Left hindlimb (tissue), 1 donor: ENCODE measurements at places on chromosomes 13 and 19.

- no peak for DNase-seq
Measured at GRCh38 chr19:19276386-19276785, 3.3 kb upstream of the TM6SF2 start.

- DNase-seq = no peak
Measured at GRCh38 chr13:85108356-85108755, 690.9 kb downstream of the SLITRK6 start.

- DNase-seq = no peak
Measured at GRCh38 chr13:65472336-65472735, 1757.8 kb downstream of the PCDH9 start.

- no peak for DNase-seq
Measured at GRCh38 chr19:13262450-13262849, 112.2 kb downstream of the IER2 start.

GRCh38 chr13:98143157-98143553, 261 bp downstream of the FARP1 start:
- DNase-seq = no peak

- no peak for DNase-seq
Measured at GRCh38 chr19:55697698-55698097, 22.7 kb downstream of the EPN1 start.

DNA sequence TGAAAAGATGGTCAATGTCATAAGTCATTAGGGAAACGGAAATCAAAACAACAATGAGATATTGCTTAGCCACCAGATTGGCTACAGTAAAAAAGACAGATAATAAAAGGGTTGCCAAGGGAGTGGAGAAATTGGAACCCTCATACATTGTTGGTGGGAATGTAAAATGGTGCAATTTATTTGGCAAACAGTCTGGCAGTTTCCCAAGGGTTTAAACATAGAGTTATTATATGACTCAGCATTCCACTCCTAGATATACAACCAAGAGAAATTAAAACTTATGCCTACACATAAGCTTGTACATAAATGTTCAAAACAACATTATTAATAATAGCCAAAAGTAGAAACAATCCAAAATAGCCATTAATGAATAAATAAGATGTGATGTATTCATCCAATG, 9.9 kb upstream of the ZNF227 start:
- no peak for DNase-seq

DNA sequence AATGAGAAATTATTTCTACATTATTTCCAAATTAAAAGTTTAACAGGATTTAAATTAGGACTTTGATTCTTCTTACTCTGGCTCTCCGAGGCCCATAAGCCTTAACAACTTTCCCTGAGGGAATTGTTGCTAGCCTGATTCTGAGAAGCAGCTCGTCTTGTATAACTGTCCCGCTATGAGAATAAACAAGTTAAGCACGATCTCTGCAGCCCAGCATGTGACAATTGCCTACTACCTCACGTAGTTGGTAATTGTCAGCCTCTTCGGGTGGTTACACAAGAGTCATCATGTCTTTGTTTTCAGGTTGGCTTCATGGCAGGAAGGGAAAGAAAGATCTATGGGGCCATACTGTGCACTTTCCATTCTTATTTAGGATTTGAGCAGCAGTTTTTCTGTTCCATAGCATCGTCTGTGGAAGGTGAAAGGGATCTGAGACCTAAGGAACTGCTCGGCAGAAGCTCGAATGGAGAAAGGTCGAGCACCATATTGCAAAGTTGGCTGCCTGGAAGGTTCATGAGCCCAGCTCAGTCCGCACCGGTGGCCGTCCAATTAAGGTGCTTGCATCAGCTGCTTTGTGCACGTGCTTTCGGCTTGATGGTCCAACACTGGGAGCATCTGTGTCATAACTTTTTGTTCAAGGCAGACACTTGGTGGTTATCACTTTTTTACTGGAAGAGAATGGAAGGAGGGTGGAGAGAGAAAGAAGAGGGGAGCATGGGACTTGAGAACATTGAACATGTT, 1.8 kb upstream of the STARD13 start:
- DNase-seq = no peak

GRCh38 chr13:41206467-41206866, 12.1 kb upstream of the KBTBD7 start:
- DNase-seq = no peak

DNA sequence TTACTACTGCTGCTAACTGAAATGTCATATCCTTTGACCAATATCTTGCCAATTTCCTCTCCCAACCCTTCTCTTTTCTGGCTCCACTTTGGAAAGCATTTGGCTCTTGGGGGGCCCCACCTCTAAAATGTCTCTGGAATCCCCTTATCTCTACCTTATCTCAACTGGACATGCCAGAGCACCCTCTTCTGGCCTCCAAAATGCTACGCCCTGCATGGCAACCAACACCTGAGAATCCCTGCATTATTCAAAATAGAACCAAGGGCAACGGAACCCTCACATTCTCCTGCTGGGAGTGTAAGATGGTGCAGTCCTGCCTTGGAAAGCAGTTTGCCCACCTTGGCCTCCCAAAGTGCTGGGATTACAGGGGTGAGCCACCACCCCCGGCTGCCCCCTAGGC, 35.3 kb downstream of the CERS4 start:
- no peak for DNase-seq

DNA sequence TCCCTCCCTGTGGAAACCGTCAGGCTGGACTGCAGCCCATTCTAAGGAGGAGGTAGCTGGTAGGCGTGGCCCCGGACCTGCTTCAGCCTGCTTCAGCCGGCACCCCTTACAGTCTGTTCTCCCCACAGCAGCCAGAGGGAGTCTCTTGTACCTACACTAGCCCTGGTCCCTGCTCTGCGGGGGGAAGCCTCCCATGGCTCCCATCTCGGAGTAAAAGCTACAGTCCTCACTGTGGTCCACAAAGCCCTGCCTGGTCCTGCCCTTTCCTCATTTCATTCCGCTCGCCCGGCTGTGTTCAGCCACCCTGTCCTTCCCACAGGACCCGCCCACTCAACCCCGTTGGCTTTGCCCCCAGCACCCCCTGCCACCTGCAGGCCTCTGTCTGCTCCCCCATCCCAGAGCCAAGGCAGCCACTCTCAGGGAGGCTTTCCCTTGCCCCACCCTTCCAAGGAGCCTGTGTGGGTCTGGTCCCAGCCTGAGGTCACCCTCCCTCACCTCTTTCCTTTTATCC, 1.3 kb downstream of the PGLYRP1 start:
- no peak for DNase-seq

- DNase-seq = no peak
Measured at GRCh38 chr13:101127741-101128353, 288.5 kb downstream of the NALCN start.

DNA sequence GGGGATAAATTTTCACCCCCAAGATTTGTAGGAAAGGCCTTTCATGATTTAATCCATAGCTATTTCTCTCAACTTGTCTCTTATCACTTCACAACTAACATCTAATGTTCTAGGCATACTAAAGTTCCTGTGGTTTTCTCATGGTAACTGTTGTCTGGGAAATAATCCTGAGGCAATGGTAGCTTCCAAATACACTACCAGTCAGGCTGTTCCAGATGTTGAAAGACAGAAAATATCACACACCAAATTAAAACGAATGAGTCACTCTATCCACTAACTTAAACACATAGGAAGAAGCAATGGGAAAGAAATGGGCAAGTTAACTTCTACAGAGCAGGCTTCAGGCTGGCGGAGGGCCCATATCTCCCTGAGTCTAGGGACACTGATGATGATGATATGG, 77.7 kb upstream of the MYO16 start:
- DNase-seq = no peak

DNA sequence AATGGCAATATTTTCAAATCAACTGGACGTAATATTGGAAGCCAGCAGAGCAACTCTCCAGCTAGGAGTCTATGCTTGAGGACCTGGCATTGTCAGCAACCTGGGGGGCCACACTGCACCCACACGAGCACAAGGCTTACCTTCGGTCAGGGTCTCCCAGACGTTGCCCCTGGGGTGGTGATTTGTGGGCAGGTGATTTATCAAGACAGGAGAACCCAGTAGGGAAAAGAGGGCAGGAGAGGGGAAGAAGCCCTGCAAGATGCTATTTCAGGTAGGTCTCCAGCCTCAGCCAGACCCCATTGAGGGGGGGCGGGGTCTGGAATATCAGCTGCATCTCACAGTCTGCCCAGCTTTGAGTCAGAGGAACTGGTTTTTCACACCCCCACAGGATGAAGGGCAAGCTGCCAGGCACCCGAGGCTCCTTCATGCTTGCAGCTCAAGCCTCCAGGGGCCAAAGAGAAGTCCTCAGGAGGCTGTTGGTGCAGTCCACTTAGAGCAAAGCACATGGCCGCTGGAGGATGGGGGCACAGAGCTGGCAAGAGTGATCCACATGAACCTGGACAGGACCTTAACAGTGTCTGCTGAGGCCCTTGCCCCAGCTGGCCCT, 80.9 kb upstream of the UQCRFS1 start:
- DNase-seq = no peak

DNA sequence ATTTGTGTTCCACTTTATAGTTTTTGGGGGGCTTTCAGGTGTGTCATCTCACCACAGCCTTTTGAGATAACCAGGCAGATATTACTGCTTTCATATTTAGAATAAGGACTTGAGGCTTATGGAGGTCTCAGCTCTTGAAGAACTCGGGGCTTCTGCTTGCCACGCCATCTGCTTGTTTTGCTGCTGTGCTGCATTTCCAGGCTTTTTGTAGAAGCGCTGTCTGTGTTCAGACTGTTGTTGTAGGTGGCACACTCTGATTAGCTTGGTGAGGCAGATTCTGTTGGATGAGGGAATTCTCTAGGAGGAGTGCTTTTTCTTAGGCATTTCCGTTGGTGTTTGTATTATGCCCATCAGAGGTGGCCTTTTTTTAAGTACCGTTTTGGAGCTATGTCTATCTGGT, 57.2 kb downstream of the WASF3 start:
- DNase-seq = no peak

GRCh38 chr13:99329477-99329876, 22.3 kb upstream of the GPR183 start:
- no peak for DNase-seq

DNA sequence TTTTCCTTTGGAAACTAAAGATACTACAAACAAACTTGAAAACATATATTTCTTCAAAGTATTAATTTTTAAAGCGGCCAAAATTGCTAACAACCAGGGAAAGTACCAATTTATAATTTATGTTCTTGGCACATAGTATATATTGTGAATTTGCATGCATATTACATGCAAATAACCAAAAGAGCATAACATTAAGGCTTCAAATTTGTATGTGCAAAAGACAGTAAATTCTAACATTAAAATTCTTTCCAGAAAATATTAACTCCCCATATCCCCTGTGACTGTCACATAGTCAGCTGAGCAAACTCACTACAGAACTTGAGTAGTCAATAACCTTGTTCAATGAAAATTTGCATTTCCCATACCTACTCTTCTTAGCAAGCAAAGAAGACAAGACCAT, 133.4 kb downstream of the ENOX1 start:
- no peak for DNase-seq

DNA sequence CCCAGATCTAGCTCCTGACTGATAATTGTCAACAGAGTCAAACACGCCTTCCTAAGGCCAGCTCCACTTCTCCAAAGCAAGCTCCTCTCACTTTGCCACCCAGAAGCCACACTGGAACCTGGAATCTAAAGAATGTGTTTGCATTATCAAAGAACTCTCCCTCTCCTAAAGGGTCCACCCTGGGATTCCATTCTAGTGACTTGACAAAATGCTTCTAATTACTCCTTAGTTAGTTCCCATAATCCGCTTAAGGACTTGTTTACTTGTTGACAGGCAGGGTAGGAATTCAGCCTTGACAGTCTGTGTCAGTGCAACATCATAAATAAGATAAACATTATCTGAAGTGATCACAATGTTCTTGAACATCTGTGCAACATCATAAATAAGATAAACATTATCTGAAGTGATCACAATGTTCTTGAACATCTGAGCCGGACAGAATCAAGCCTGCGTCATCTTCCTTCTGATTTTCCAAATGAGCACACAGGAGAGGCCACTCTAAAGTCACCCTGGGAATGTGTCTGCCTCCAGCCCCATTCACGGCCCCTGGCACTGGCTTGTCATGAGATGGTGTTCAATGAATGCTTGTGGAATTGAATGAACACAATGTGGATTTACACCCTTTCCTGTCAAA, 512.1 kb downstream of the IRS2 start:
- DNase-seq = no peak

DNA sequence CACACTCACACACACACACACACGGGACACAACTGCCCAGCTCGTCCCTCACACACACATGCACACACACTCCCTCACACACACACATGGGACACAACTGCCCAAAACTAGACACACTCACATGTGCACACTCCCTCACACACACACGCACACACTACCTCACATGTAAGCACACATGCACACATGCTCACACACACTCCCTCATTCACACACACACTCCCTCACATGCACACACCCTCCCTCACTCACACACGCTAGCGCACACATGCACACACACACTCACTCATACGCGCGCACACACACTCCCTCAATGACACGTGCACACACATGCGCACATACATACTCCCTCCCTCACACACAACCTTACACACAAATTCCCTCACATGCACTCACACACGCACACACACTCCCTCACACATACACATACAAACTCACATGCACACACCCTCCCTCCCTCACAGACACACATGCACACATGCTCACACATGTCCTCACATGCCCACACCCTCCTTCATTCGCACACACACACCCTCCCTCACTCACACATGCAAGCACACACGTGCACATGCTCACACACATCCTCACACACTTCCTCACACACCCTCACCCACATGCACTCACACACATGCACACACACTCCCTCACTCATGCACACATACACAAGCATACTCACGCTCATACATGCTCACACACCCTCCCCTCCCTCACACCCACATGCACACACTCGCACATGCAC, 9.0 kb upstream of the RASA3 start:
- no peak for DNase-seq

- DNase-seq = no peak
Measured at GRCh38 chr13:33352041-33352440, 66.5 kb upstream of the STARD13 start.

GRCh38 chr13:98977568-98978265, at the start of gene DOCK9:
TSS of gene DOCK9 (minus strand) at chr13:98978064. CDS start at chr13:98977909, 155 bp downstream.
- peak; percentile 87 for DNase-seq

GRCh38 chr19:34316741-34317301, 48.2 kb upstream of the GPI start:
- DNase-seq = no peak

DNA sequence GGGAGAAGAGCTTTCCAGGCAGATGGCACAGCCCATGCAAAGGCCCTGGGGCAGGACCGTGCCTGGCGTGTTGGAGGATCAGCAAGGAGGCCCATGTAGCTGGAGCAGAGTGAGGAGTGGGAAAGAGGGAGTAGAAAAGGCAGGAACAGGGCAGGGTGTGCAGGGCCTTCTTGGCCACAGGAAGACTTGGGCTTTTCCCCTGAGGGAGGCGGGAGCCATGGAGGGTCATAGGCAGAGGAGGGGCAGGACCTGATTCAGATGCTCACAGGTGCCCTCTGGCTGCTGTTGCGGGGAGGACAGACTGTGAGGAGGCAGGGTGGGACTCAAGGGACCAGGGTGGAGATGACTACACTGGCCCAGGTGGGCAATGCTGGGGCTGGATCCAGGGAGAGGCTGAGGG, 13.8 kb upstream of the PTPRS start:
- no peak for DNase-seq

- DNase-seq = no peak
Measured at GRCh38 chr19:32672841-32673240, 2.1 kb downstream of the ANKRD27 start.
